Ascending aorta (tissue), 2 donors: ENCODE measurements at places on chromosomes 5 and 9.
A peak's percentile ranks its signal among the peaks of the same experiment; 100 is the strongest.

GRCh38 chr5:129077433-129078075 lies 17.0 kb upstream of the ISOC1 start:
- no peak for DNase-seq

DNA sequence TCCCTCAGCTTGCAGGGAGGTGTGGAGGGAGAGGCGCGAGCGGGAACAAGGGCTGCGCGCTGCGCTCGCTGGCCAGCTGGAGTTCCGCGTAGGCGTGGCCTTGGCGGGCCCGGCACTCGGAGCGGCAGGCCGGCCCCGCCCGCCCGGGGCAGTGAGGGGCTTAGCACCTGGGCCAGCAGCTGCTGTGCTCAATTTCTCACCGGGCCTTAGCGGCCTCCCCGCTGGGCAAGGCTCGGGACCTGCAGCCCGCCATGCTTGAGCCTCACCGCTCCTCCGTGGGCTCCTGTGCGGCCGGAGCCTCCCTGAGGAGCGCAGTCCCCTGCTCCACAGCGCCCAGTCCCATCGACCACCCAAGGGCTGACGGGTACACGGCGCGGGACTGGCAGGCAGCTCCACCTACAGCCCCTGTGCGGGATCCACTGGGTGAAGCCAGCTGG lies 1516.4 kb downstream of the EFNA5 start:
- no peak for DNase-seq

GRCh38 chr5:89441965-89442364 lies 559.0 kb upstream of the MEF2C start:
- no peak for DNase-seq

GRCh38 chr5:73136055-73136562 lies 15.7 kb downstream of the TMEM171 start:
- DNase-seq, result no peak

GRCh38 chr5:81895307-81895706 lies 76.5 kb upstream of the ATG10 start:
- no peak for DNase-seq

- DNase-seq, result no peak
These were observed 31.1 kb upstream of the BNC2 start for GRCh38 chr9:16901590-16901989.

DNA sequence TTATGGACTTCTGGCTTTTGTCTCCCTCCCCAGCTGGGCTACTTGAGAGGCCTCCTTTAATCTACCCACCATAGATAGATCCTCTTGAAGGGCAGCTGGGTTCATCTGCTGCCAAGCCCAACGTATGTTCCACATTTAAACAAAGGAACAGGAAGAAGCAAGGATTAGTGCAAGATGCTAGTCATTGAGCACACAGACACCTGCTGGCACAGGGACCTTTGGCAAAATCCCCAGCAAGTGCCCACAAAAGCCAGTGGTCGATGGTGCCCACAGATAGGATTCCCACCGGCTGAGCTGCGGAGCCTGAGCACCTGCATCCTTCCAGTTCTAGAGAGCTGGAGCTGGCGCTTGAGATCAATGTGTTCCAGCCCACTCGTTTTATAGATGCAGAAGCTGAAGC lies 57.7 kb upstream of the SHB start:
- no peak for DNase-seq

GRCh38 chr5:77143998-77144836 lies 57.1 kb upstream of the ZBED3 start:
- DNase-seq, result no peak

DNA sequence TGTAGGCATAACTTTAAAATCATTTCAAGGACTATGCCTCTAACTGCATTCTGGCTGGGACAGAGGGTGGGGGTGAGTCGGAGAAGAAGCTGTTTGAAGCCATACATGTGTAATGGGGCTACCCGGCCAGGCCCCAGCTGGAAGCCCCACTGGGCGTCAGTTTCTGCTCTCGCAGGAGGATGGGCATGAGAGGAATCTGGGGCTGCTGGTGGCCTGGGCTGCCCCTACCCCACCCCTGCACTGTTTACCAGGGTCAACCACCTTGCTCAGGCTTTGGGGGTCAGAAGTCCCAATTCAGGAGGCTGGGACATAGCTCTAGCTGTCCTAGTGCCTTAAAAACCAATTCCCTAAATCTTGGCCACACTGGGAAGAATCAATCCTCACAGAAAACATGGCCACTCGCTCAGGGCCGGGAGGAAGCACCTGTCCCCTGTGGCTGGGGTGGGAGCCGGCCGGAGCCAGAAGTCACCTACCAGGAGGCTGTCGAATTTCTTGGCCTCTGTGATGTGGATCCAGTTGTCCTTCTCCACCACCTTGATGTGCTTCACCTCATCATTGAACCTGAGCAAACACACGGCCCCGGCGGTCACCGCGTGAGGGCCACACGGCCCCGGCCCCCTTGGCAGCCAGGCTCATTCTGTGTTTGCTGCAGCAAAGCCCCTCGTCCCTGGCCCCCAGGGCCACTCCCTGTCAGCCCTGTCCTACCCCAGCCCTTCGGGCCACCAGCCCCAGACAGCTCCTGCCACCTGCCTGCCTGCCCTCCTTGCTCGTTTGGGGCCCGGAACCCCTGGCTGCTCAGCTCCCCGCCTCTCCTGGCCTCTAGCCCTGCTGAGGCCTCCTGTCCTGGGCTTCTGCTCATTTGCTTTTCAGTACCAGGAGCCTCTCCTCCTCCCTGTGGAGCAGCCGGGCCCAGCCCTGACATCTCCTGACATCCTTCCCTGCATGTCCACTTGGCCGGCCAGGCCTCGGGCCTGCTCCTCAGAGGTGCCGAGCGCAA lies 33.6 kb upstream of the SARDH start:
- no peak for DNase-seq

GRCh38 chr5:172713113-172713808 lies 57.7 kb downstream of the DUSP1 start:
- DNase-seq, result no peak

GRCh38 chr5:88142886-88143692 lies 125.6 kb downstream of the TMEM161B start:
- DNase-seq, result peak; percentile 75

DNA sequence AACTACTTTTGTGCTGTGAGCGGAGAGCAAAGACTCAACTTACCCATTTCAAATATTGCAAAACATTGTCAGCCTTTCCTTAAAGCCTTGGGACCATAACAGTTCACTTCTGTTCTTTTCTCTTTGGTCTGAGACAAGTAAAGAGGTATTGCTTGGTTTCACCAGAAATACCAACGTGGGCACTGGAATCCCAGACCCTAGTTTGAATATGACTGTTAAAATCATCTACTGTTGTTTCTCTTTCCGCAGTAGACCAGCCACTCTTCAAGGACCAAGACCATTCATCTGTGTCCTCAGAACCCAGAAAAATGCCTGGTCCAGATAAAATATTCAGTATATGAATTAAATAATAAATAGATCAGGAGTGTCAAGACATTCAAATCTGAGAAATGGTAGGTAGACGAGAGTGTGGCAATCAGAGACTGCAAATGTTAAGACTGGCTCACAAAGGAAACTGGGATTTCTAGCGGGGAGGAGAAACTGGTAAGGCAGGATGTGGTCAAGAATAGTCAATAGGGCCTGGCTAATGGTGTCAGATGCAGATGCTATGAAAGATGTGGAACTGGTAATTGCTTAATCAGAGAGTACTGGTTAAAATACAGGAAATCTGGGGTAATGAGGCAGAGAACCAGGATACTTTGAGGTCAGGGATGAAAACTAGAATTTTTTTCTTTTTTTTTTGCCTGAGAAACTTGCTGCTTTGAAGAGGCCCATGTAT lies 82.1 kb upstream of the IL33 start:
- no peak for DNase-seq

DNA sequence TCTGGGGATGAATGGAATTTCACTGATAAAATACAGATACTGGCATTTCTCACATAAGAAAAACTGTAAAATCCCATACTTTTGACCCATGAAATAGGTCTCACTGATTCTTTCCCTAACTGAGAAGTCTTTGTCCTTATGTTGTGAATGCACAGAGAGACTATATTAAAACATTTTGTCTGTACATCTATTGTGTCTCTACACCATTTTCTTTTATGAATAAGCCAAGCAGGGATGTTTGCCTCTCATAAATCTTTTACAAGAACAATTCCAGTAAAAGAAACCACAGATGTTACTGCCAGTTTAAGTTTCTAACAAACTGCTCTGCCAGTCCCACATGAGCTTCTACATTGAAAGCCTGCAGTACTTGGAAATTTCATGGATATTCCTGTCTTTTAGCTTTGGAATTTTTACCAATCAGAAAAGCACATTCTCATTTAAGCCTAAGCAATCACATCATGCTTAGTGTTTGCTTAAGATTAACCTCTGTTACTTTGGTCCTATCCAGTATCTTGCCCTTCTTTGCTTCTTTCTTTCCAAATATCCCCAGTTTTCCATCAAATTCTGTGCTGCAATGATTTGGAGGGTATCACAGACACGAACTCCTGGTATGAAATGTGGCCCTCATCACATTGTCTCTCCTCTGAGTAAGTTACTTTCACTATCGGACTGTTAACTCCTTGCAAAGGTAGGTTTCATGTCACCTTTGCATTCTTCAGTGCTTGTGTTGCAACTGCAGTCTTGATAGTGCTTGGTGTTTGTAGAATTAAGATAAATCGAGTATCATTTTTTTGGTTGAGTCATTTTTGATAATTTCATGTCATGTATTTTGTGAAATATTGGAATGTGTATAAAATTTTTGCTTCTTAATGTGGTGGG lies 415.1 kb upstream of the ADAMTSL1 start:
- DNase-seq, result no peak

GRCh38 chr9:116288658-116289057 lies 135.1 kb downstream of the PAPPA start:
- no peak for DNase-seq

GRCh38 chr9:2291980-2292704 lies 277.0 kb downstream of the SMARCA2 start:
- DNase-seq, result no peak

- DNase-seq, result no peak
These were observed 20.3 kb upstream of the TOR2A start for GRCh38 chr9:127755061-127756060.

- no peak for DNase-seq
These were observed 50.9 kb downstream of the BRINP1 start for GRCh38 chr9:119318371-119318770.

- DNase-seq, result no peak
These were observed 902 bp downstream of the TMED9 start for GRCh38 chr5:177592905-177593304.

- no peak for DNase-seq
These were observed 88.7 kb downstream of the PIP5K1B start for GRCh38 chr9:68793605-68794343.

DNA sequence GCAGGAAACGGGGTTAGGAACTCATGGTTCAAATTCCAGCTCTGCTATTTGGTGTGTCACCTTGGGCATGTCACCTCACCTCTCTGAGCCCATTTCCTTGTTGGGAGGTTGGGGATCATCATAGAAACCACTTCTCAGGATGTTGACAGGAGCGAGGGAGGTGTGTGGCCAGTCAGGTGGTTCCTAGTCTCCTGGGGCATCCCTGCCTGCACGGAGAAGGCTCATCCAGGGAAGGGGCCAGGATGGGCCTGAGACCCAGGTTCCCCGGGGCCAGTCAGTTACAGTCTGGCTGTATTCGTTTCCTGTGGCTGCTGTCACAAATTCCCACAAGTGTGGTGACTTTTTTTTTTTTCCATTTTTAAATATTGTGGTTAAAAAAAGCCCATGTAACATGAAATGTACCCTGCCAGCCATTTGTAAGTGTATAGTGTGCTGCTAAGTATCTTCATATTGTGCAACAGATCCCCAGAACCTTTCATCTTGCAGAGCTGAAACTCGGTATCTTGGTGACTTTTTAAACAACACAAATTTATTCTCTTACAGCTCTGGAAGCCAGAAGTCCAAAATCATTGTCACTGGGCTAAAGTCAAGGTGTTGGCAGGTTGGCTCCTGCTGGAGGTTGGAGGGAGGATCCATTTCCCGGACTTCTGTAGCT lies 78.7 kb upstream of the UNC5A start:
- DNase-seq, result no peak

DNA sequence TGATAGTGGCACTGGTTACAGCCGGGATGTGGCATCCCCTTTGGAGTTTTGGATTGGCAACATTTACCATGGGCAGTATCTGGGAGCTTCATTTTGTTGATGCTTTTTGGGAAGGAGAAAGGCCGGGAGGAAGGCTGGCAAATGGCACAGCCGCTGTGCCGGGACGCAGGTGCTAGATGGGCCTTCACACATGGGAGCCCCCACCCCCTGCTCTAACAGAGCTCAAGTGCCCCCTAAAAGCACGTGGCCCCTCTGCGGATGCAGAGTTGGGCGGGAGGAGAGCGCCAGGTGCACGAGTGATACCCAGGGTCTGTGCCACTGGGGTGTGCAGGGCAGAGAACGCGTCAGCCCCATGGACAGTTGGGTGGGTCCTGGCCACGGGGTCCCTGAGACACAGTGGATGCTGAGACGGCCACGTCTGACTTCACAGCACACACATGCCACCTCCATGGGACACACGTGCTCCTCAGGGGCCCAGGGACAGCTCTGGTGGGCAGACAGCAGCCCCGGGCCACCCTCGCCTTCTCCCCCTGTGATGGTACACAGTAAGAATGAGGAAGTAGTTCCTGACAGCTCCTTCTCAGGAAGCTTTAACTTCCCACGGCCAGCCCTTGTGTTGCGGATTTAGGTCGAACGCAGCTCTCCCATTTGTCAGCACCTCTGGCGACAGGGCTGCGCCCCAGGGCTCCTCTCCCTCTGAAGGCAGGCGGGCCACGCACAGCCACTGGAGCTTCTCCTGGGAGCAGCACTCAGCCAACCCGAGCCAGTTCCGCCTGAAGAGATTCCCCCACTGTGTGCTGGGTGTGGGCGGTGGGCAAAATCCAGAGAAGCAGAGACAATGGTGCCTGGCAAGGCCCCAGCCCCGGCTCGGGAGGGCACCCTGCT lies 10.8 kb downstream of the SLC9A3 start:
- DNase-seq, result no peak

DNA sequence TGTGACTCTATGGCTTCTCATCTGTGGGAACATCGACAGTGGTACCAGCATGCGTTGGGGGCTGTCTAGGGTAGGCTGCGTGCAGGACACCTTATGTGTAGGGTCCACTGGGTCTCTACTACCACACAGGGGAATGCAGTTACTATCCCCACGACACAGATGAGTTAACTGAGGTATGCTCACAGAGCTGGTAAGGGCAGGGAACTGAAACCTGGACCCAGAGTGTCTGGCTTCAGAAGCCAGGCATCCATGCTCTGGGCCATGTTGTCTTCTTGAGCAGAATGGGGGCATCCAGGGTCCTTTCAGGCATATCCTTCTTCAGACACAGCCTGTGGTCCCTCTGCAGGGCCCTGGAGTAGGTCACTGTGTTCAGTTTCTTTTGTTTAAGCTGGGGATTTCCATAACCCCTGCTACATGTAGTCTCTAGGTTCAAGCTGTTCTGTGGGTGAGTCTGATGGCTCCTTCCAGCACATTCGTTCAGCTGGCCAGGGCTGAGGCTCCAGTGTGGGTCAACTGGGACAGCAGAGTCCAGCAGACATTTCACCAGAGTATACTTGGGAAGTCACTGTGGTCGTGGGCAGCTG lies 148.8 kb downstream of the GADD45G start:
- no peak for DNase-seq

DNA sequence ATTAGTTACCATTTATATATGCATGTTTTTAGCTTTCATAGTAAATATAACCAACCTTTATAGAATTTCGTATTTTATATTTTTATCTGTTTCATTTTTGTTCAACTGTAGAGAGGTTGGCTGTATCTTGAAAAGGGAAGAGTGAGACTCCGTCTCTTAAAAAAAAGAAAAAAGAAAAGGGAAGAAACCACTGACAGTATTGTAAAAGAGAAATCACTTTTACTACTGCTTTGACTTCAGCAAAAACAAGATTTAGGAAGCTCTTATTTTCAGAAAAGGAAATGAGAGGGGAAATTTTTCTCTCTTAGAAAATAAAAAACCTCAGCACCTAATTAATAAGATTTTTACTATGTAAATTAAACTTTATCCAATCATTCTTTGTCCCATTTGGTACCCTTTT lies 14.4 kb downstream of the POLK start:
- no peak for DNase-seq
